Esophagus squamous epithelium (tissue), 5 donors: ENCODE measurements at places on chromosomes 16 and 17.

DNA sequence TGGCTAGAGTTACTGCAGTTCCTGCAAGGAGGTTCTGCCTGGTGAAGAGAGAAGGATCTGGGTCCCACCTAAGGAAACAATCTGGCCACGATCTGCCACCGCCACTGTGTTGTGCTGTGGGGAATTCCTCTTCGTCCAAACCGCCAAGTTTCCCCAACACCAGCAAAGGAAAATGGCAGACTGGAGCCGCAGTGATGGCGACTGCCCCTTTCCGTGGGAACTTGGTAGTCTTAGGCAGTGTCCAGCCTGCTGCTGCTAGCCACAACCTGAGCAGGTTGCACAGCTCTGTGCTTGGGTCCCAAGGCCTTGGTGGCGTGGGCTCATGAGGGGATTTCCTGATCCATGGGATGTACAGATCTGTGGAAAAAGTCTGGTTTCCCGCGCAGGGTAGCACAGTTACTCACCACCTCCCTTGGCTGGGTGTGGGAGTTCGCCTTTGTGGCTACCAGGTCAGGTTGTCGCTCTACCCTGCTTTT is 28.6 kb downstream of the NFATC3 start:
- no peak for DNase-seq

DNA sequence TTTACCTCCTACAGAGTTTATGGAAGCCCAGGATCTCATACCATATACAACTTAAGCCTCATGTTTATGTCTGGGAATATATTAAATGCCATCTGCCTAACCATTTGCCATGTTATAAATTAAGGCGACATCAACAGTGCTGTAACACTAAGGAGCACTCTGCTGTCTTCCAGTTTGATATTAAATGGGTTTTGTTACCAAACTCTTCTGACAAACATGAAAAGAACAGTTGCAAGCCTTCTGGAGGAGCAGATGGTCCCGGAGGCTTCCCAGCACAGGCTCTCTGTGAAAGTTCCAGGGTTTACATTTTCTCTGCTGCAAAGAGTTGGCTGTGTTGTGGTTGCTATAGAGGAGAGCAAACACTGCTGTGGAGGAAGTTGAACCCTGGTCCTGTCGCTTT is 545.3 kb upstream of the SALL1 start:
- DNase-seq = no peak

DNA sequence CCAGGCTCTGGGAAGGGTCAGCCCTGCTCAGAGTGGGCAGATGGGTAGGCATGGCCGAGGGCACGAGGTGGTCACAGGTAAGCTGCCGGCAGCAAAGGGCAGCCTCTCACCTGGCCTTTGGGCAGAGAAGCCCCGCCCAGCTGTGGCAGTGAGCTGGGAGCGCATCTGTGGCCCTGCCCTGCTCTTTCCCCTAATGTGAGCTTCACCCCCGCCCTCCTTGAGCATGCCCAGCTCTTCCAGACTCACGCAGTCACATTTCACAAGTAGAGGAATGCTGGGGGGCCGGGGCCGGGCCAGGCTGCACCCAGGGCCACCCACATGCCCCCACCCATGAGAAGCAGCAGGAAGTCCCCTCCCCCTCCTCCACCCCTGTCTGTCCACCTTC is 40.7 kb upstream of the SLC38A10 start:
- DNase-seq = no peak

GRCh38 chr17:75774991-75775668 is 9.5 kb upstream of the UNK start:
- no peak for DNase-seq

DNA sequence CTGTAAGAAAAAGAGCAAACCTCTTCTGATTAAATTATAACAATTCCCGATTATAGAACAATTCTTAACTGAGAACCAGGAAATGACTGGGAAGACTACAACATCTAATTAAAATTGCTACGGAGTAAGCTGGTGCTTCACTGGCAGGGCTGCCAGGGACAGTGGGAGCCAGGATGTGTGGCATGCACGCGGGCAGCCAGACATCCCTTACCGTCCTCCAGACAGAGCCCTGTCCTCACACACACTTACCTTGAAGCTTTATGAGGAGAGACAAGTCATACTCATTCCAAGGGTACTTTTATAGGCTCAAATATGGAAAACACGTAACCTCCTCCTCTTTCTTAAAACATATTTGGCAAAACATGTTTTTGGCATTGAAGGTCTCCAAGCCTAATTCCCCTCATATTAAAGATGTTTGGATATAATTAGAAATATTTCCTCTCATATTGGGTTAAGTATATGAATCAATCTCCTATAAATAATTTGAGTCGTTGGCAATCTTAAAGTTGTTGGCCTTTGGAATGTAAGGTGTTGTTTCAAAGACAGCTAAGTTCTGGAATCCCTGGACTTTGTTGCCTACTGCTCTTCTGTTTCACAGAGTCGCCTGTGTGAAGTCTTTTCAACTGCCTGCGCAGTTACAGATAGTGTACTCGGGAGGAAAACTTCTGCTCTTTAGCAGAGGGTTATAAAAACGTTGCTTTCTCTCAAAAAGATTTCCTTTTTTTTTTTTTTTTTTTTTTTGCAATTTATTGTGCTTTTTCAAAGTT is at the start of gene MYH1:
MYH1 (minus strand) TSS at position 272 of the 767 bp plus-strand sequence. CDS start 1,900 bp downstream, outside the sequence.
- DNase-seq = no peak

GRCh38 chr16:67206129-67206837 is 7.4 kb downstream of the ELMO3 start:
- no peak for DNase-seq

- DNase-seq = no peak
These were observed 121.3 kb downstream of the TRIM37 start for GRCh38 chr17:58985367-58985766.

DNA sequence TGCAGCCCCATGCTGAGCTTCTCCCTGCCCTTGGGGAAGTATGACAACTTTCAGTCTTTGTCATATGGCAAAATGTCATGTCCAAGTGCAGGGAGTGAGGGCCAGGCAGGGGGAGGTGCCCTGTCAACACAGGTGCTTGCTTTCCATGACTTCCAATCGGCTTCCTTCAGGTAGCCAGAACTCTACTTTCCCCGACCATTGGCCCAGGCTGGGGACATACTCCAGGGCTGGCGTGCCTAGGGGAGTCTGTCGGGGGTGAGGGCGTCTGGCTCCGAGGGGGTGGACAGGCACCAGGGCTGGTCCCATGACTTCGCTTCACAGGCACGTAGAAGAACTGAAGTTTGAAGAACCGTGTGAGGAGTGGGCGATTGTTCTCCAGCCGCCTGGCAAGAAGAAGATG is 19.8 kb upstream of the PIK3R6 start:
- DNase-seq = no peak

- DNase-seq = no peak
These were observed 20.2 kb upstream of the MAPT start for GRCh38 chr17:45874151-45874550.

GRCh38 chr16:5065813-5066212 is at the start of gene C16orf89:
TSS of gene C16orf89 (minus strand) at chr16:5065956. CDS start at chr16:5065908, 48 bp downstream.
- DNase-seq = no peak

DNA sequence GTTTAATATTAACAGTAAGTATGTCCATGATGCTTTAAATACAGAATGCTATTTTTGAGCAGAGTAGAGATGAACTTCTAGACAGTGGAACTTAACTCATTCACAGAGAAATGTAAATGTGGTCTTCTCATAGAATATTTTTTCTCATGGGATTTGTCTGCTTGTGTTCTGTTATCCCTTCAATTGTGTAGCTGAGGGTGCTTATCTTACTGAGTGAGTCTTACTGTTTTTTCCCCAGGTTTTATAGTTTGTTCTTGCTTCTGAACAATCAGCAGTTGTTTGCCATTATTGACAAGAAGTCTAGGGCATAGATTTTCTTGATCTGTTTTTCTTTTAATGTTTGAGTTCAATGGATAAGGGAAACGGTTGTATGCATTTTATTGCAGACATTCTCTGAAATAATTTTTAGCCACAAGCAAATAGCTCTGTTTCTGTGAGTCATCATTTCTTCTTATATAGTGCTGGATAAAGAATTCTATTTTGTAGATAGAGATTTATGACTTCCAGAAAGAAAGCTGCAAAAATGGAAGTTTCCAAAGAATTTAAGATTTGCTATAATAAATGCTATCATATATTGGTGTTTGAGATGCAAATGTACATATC is 60.5 kb downstream of the NF1 start:
- no peak for DNase-seq
